Stimulated activated CD8-positive, alpha-beta memory T cell treated with anti-CD3 and anti-CD28 coated beads, Interleukin-4, amount 100 ng/mL, for 4 hours (primary cell): ENCODE measurements at places on chromosomes 7 and 10.
A peak's percentile ranks its signal among the peaks of the same experiment; 100 is the strongest.

- no peak for DNase-seq
Measured at GRCh38 chr7:5525271-5526099, 101.9 kb upstream of the TNRC18 start.

DNA sequence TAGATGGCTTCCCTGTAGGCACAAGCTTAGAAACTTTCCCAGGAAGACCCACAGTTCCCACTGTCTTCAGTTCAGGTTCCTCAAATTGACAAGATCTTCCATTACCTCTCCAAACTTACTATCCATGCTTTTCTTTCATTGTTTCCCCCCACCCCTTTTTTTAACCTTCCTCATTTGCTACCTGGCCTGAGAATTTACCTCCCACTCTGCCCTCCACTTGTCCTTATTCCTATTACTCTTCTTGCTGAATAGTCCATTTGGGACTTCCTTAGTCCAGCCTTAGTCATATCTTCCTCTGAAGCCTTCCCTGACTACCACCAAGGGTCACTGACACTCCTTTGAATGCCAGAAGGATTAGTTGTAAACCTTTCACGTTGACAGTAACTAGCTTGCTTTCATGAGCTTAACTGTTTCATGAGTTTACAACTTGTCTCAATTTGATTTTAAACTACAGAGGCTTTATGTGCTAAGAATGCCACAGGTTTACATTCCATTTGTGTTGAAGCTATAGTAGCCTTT, 1.2 kb upstream of the CALU start:
- DNase-seq = no peak

GRCh38 chr7:50293509-50294179, 10.9 kb upstream of the IKZF1 start:
- no peak for DNase-seq

DNA sequence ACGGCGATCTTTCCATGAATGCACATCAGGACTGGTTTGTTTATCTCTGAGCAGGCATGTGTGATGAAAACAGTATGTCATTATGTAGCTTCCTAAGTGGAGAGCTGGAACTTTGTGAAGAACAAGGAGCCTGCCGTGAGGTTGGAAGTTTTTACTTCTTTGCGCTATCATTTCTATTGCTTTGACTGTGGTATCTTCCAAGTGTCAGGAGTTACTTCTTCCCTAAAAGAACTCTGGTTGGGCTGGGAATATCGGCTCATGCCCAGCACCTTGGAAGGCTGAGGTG, 167.4 kb upstream of the AHR start:
- no peak for DNase-seq

DNA sequence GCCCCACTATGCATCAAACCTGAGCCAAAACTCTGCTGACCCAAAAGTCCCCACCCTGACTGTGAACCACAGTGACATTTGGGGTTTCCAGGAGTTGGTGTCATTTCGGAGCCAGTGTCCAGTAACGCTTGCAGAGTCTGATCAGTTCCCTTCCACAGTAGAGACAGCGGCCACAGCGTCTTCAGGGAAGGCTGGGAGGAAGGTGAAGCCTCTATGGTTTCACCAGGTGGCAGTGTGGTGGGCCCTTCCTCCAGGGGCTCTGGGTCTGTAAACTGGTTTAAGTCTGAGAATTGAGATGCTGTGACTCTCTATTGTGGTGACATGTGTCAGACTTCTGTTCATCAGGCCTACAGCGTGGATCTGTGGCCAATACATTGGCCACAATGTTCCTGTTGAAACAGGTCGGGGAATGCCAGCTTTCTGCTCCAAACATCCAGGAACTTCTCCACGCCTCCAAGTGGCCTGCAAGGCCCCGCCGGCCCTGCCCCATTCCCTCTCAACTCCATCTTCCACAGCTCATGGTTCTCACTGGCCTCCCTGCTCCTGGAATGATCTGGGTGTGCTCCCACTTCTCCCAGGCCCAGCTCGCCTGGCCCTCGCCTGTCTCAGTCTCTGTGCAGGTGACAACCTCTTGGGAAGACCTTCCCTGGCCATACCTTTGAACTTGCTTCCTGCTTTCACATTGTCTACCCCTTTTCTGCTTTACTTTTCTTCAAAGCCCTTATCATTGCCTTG, 124.5 kb upstream of the FAM20C start:
- no peak for DNase-seq

- no peak for DNase-seq
Measured at GRCh38 chr10:3992382-3993178, 207.6 kb upstream of the KLF6 start.

- DNase-seq = peak; percentile 41
Measured at GRCh38 chr7:774161-775109, 47.4 kb upstream of the PRKAR1B start.
